ENCODE measurements at places on chromosomes 16 and 17.

- peak; percentile 20 for DNase-seq
Measured at GRCh38 chr16:24645739-24646645, 83.5 kb upstream of the TNRC6A start.

DNA sequence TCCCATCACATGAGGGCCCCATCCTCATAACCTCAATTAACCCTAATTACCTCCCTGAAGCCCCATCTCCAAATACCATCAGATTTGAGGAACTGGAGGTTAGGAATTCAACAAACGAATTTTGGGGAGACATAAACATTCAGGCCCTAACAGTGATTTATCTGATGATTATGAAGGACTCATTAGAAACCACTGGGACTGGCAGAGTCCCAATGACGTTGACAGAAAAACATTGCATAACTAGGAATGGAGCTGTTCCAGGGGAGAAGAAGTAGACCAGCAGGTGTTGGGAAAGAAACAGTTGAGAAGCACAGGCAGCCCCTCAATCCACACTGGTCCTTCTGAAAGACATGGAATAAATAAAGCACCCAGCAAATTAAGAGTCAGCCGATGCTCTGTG is 282.0 kb downstream of the MAP2K4 start:
- no peak for DNase-seq

DNA sequence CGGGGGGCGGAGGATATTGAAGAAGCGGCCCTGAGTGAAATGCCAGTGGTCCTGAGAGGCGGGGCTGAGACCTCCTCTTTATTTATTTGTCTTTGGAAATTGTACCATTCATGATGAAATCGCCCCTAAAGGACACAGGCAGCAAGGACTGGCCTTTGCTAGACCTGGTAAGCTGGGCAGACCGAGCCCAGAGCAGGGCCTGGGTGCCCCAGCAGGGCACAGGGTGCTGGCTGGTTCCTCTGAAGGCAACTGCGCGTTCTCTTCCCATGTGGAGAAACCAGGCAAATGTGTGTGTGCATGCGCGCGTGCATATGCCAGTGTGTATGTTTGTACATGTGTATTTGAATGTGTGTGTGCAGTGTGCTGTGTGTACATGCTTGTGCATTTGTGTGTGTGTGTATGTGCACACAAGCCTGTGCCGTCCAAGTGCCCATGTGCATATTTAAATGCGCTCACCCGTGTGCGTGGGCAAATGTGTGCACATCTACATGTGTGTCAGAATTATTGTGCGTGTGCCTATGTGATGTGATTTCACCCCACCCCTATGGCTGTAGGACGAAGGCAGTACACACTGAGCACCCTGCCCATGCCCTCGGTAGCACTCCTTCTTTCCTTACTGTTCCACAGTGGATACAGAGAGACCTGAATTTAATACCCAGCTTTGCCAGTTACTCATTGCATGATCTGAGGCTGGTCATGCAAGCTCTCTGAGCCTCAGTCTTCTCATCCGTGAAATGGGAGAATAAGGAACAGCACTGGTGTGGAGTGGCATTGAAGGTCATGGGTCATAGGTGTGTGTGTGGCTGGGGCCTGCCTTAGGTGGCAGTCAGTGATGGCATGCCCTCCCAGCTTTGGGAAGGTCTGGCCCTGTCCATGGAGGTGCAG is 105.2 kb downstream of the CMIP start:
- no peak for DNase-seq

GRCh38 chr17:50027172-50027880 is 28.6 kb upstream of the ITGA3 start:
- DNase-seq, result no peak

DNA sequence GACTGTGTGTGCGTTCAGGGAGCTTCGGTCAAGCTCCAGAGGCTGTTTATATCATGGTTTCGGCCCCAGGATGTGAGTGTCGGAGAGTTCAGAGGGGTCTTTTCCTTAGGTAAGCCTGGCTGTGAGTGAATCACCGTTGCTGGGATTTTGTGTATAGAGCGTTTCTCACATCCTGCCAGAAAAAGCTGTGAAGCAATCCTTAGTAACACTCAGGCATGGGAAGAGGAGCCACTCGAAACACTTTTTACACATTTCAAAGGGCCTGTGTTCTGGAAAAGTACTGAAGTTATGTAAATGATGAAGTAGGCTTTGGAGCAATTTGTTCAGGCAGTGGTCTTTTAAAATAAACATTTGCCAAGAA is 662 bp downstream of the PGS1 start:
- no peak for DNase-seq

- no peak for DNase-seq
Measured at GRCh38 chr16:56277075-56277474, 85.8 kb downstream of the GNAO1 start.

DNA sequence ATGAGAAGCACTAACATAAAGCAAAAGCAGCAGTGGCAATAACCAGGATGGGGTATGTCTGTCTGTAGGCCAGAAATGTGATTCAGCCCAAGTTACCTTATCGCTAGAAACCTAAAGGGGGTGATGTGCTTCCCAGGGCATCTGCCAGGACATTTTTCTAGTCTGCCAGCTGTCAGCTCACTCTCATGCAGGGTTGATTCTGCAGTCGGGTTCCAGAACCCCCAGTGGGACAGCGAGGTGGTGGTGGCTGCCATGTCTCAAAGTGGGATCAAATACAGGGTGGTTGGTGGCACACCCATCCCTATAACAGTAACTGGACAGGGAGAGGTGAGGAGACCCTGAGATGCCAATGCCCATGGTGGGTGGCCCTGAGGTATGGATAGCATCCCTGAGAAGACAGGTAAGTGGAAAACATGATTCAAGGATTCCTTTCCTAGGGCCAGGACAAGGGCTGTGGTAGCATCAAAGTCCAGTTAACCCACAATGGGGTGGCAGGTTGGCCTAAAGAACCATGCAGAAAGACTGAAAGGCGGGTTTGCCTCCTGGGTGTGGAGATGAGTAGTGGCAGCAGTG is 84.3 kb downstream of the TNFRSF13B start:
- no peak for DNase-seq

GRCh38 chr17:55420067-55420775 is 1.4 kb downstream of the MMD start:
- DNase-seq, result no peak

DNA sequence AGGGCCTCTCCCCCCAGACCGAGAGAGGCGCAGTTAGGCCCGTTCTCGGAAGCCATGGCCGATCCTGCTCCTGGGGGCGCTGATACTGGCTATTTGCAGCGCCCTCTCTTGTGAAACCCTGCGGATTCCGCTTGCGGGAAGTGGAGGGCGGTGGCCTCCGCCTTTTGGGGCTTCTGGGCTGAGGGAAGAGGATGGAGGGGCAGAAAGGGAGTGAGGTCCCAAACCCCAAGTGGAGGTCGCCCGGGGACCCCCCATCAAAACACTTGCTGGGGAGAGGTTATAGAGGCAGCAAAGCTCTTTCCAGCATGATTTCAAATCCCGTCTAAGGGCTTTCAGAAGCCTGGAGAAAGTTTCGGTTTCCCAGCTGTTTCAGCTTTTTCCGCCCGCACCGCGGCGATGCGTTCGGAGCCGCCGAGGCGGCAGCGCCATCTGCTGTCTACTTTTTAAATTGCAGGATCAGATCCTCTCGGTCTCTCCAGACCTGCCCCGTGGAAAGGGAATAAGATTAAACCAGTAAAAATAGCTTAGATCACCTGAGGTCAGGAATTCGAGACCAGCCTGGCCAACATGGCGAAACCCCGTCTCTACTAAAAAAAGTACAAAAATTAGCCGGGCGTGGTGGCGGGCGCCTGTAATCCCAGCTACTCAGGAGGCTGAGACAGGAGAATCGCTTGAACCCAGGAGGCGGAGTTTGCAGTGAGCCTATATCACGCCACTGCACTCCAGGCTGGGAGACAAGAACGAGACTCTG is 15.8 kb downstream of the SNX20 start:
- DNase-seq, result peak; percentile 84

DNA sequence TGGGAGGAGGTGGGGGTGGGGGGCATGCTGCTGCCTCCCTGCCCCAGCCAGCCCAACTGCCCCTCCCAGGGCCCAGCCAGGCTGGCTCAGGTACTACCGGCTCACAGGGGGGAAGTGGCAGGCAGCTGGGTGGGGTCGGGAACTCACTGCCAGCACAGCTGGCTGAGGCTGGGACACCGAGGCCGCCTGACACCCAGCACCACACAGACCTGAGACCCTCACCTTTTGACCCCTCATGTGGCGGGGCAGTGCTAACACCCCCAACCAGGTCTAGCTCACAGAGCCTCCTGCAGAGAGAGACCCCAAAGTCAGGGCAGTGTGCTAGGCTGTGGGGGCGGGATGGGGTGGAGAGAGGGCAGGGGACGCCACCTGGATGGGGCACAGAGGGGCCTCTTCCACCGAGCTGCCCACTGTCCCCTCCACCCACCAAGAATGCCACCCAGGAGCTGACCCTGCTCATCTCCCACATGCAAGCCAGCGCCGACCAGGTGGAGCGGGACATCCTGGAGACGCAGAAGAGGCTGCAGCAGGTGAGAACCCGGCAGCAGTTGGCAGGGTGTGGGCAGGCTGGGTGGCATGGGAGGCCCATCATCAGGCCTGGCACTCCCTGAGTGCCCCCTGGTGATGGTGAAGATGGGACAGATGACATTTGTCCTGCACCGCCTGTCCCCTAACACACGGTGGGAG is 3.0 kb downstream of the EVPLL start:
- DNase-seq, result no peak

GRCh38 chr16:55120826-55121225 is 190.2 kb downstream of the IRX5 start:
- no peak for DNase-seq

- DNase-seq, result no peak
Measured at GRCh38 chr17:32689348-32689747, 187.6 kb downstream of the MYO1D start.

DNA sequence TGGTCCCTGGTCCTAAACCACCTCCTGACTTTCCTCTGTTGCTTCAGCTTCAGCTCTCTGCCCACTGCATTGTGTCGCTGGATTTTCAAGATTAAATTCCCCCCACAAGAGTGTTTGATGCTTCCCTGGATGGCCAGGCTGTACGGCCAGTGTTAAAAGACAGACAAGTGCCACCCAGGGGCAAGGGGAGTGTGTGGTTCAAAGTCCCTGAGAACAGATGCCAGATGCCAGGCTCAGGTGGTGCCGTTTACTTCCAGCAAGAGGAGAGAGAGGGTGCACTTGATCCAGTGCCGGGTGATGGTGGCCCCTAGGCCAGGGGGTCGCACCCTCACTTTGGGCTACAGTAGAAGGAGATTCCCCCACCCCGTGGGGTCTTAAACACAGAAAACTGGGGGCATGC is 109.2 kb downstream of the RPTOR start:
- DNase-seq, result no peak

- DNase-seq, result no peak
Measured at GRCh38 chr17:57600074-57600473, 145.0 kb downstream of the CCDC182 start.

GRCh38 chr16:9225527-9226316 is 134.3 kb downstream of the HAPSTR1 start:
- DNase-seq, result no peak

DNA sequence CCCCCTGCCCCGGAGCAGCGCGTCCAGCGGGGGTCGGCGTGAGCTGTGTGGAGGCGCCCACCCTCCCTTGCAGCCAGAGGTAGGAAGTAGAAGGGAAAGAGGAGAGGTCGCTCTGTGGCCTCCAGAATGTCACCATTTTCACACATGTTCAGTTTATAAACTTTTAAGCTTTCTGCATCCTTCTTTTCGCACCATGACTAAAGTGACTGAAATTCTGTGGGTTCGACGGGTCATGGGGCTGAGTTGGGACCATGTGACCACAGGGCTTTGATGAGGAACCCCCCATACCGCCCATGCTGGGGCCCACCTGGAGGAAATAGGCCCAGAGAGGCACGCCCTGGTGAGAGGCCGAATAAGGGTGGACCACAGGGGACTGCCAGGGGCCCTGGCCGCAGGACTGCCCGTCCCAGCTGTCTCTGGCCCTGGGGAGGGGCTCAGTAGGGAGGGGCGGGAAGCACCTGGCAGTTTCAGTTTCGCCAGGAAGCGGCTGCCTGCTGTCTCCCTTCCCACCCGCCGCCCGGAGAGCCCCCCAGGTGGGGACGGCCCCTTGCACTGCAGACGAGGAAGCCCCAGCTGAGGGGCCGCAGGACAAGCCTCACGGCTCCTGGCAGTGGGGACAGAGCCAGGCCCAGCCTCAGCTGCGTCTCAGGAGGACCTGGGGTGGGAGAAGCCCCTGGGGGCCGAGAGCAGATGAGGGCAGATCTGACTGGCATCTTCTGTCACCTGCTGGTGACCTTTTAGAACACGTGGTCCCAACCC is 9.0 kb downstream of the CBFA2T3 start:
- no peak for DNase-seq

GRCh38 chr16:4342866-4343744 is 8.0 kb downstream of the PAM16 start:
- DNase-seq, result no peak

- peak; percentile 5 for DNase-seq
Measured at GRCh38 chr17:40528692-40529417, 27.4 kb upstream of the TNS4 start.

GRCh38 chr16:84922351-84923120 is 88.8 kb downstream of the ZDHHC7 start:
- DNase-seq, result peak; percentile 69

DNA sequence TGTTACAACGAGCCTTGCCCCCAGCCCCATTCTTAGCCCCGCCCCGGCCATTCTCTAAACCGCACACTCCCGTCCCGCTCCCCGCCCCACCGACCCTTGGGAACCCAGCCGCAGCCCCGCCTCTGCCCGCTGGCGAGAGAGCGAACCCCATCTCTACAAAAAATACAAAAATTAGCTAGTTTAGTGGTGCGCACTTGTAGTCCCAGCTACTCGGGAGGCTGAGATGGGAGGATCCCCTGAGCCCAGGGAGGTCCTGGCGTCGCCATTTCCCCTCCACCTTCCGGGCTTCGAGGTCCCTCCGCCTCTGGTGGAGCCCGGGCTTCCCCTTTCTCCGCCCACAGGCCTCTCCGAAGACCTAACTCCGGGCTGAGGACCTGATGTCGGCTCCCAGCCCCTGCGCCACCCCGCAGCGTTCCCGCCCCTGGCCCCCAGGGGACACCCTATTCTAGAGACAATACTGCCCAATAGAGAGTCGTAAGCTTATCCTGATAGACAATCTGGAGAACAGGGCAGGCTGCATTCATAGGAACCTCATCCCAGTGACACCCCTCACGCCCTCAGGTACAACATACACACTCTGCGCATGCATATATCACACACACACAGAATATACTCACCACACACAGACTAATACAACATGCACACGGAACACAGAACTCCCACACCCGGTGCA is 480 bp upstream of the PROCA1 start:
- DNase-seq, result peak; percentile 19

DNA sequence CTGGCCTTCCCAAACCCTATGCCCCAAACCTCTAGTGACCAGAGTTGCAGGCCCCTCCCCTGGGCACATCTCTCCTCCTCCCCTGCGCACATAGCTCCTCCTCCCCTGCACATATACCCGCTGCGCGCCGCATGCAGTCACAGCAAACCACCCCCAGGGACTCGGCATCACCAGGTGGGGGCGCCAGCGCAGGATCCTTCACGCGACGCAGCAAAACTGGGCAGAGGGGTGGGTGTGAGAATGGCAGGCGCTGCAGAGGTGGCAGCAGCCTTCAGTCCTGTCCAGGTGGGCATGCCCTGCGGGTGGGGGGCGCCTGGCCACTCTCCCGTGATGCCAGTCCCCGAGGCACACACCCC is 5.6 kb downstream of the CORO6 start:
- DNase-seq, result no peak
